ENCODE measurements at places on chromosomes 7 and 10. TPM values are rescaled to one million over a fixed set of nuclear protein-coding genes. Genes with fewer than 3 reads are reported as not detected.

Gene SPDYE6
- not detected for total RNA-seq

Gene MPP7
- 0.29 TPM for total RNA-seq

Gene NOS3
- 0.34 TPM for total RNA-seq

Gene TUBAL3
- 0.34 TPM for total RNA-seq

Gene PSMC2
- total RNA-seq: 151 TPM

Gene C7orf33
- not detected for total RNA-seq

Gene C10orf53
- total RNA-seq: not detected

Gene ASAH2B
- total RNA-seq: 5.3 TPM

Gene DNMBP
- 27.3 TPM for total RNA-seq

Gene IQCE
- 8.6 TPM for total RNA-seq

Gene CUL1
- total RNA-seq: 54.3 TPM

Gene CBLL1
- 47.7 TPM for total RNA-seq

Gene AKR1C2
- total RNA-seq: 3,571 TPM

Gene LRRN3
- total RNA-seq: 0.04 TPM

Gene ANKRD2
- total RNA-seq: 5.0 TPM

Gene TRIM73
- total RNA-seq: 1.2 TPM

Gene AZGP1
- 0.13 TPM for total RNA-seq

Gene CYP2C18
- total RNA-seq: 0.07 TPM

Gene CYP26C1
- not detected for total RNA-seq

Gene ELAPOR2
- not detected for total RNA-seq

Gene LIPK
- total RNA-seq: not detected

Gene HABP2
- total RNA-seq: 0.10 TPM

Gene CDC14C
- not detected for total RNA-seq

Gene SVOPL
- not detected for total RNA-seq

Gene MBLAC1
- 3.5 TPM for total RNA-seq

Gene ICA1
- total RNA-seq: 1.6 TPM

Gene PLEKHS1
- 0.06 TPM for total RNA-seq

Gene COL17A1
- 2.8 TPM for total RNA-seq

Gene BAIAP2L1
- 45.8 TPM for total RNA-seq

Gene ITGB8
- total RNA-seq: 1.4 TPM

Gene OR9A2
- total RNA-seq: not detected

Gene FXYD4
- not detected for total RNA-seq

Gene CNTNAP2
- total RNA-seq: not detected

Gene TAS2R41
- total RNA-seq: not detected

Gene ZNF239
- total RNA-seq: 2.4 TPM
